Hematopoietic multipotent progenitor cell treated with erythropoietin and hydrocortisone succinate and interleukin-3 and kit ligand, for 17 days (in vitro differentiated cells): ENCODE measurements at places on chromosomes 3 and 15.

DNA sequence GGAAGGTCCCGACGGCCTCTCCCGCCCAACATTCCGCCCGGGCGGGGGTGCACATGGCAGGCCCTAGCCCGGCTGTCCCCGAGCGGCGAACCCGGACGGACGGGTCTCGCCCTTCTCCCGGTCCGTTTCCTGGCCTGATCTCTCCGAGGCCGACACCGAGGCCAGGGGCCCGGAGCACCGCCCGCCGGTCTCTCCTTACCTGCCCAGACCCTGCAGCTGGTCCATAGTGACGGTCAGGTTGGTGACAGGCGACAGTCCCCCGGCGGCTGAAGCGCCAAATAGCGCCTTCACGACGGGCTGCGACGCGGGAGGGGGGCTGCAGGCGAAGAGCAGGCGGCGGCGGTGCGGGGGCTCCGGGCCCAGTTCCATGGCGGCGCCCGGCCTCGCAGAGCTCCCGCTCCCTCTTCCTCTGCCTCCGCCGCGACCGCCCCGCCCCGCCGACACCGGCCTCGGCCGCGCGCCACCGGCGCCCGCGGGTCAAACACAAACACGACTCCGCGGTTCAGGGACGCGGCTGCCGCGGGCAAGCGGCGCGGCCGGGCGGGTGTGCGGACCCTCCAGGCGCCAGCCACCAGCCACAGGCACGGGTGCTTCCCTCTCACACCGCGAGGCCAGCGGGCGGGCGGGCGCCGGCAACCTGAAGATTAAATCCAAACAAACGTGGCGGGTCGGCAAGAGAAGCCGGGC, 495 bp downstream of the CDC25A start:
- no peak for DNase-seq

DNA sequence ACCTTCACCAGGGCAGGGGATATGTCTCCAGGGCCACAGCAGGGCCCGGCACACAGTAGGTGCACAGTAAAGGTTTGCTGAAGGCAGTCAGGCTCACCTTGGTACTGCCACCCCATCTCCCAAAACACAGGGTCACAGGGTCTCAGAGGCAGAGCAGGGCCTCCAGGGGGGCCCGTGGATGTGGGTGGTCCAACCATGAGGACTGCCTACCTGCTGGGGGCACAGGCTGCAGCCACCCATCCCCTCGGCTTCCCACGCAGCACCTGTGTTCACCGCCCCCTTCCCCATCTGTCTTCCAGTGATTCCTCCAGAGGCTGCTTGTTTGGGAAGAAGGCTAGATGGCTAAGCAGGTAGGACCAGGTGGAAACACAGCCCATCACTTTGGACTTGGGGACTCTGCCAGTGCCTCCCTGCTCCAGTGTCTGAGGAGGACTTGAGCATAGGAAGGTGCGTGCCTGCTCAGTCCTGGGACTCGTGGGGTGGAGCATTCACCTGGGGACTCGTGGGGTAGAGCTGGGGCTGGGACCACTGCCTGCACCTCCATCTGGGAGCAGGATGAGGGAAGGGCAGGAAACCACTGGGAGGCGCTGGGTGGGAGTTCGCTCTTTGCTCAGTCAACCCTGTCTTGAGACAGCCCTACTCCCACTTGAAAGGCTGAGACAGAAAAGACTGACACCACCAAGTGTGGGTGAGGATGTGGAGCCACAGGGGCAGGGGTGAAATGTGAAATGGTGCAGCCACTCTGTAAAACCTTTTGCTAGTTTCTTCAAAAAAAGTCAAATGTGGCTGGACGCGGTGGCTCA, 18.8 kb upstream of the PLXND1 start:
- no peak for DNase-seq

GRCh38 chr3:186235554-186235953, 126.5 kb downstream of the DGKG start:
- DNase-seq, result no peak

DNA sequence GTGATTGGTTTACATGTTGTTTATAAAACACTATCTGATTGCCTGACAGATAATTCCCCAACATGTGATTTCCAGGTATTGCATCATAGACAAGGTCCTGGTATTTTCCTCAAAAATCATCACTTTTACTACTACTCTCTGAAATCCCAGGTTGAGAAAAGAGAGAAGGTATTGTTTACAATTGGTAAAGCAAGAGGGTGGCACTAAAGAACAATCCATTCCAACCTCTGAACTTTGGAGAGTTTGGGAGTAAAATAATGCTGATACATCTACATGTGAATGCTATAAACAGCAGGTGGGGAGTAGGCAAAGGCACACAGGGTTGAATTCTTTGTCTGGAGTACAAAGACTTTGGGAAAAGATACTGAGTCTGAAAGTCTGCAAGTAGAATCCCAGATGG, 134.2 kb downstream of the WDR72 start:
- no peak for DNase-seq

GRCh38 chr3:188262913-188263683, 109.1 kb downstream of the LPP start:
- DNase-seq, result no peak

- peak; percentile 58 for DNase-seq
These were observed 630 bp downstream of the SNRK start for GRCh38 chr3:43286841-43287499.

DNA sequence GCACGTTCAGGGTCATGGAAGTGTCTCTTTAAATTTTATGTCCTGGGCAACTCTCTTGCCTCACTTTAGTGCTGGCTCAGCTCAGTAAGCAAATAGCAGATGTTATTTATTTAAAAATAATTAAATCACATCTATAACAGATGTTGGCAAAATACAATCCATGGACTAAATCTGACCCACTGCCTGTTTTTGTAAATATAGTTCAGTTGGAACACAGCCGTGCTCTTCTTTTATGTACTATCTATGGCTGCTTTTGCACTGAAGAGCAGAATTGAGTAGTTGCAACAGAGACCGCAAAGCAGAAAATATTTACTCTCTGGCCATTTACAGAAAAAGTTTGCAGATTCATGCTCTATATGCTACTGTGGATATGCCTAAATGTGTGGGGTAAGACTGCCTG, 79.2 kb downstream of the SAMMSON start:
- DNase-seq, result no peak
